ENCODE measurements at places on chromosomes 4 and X. TPM values are rescaled to one million over a fixed set of nuclear protein-coding genes. Genes with fewer than 3 reads are reported as not detected.
A peak's percentile ranks its signal among the peaks of the same experiment; 100 is the strongest.

ARMCX6 gene
- total RNA-seq = 45.2 TPM

DNA sequence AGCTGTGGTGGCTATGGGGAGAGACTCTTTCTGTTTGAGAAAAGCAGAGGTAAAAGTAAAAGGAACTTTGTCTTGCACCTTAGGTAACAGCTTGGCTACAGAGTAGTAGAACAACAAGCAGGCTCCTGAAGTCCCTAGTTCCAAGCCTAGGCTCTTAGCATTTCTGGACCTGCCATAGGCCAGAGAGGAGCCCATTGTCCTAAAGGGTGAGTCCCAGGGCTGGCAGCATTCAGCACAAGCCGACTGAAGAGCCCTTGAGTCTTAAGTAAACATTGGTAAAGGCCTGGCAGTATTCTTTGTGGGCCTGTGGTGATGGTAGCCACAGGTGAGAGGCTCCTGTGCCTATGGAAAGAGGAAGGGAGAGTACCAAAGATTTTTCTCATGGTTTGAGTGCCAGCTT lies 38.2 kb downstream of the CSN3 start:
- no peak overlapping the region for H3K27ac ChIP-seq
- DNase-seq = no peak
- H3K4me3 ChIP-seq = no peak overlapping the region
- no peaks in the 10 kb centered on the region for H3K27me3 ChIP-seq

DNA sequence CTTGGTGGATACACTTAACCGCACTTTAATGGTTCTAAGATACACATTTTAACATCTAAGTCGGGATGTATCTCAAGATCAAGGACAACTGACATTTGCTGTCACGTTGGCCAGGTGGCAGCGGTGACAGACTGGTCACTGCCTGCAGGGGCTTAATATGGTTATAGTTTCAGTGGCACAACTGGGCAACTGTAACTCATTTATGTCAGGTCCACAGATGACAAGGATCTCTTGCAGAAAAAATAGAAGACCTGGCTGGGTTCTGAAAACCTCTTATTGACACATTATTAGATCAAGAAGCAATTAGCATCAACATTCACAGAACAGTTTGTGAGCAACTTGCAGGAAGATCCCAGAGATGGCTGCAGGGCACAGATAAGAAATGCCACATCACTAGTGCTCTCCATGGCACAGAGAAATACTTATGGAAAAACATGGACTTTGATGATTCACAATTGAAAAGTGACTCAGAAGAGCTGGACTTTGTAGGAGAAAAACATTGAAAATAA lies 99.6 kb upstream of the SORBS2 start:
- peaks cover 3% of the 10 kb centered on the region for H3K27me3 ChIP-seq
- no peaks in the 10 kb centered on the region for H3K4me1 ChIP-seq
- no peak overlapping the region for H3K27ac ChIP-seq
- DNase-seq = no peak
- no peak overlapping the region for H3K4me3 ChIP-seq

GRCh38 chr4:85368240-85368639 lies 106.7 kb upstream of the ARHGAP24 start:
- H3K27ac ChIP-seq = no peak overlapping the region
- no peak overlapping the region for H3K4me3 ChIP-seq
- DNase-seq = no peak
- no peaks in the 10 kb centered on the region for H3K36me3 ChIP-seq
- H3K4me1 ChIP-seq = no peaks in the 10 kb centered on the region

FANCB gene
- total RNA-seq = 16.2 TPM

F8A2 gene
- total RNA-seq = not detected

OCIAD1 gene
- total RNA-seq = 100 TPM

C1QTNF7 gene
- not detected for total RNA-seq

GRCh38 chrX:106973433-106974149 lies 26.4 kb downstream of the MORC4 start:
- no peak overlapping the region for H3K27ac ChIP-seq
- peaks cover 19% of the 10 kb centered on the region for H3K36me3 ChIP-seq
- H3K4me3 ChIP-seq = no peak overlapping the region
- H3K4me1 ChIP-seq = no peaks in the 10 kb centered on the region
- no peak for DNase-seq

GRCh38 chr4:7956934-7957656 lies 17.4 kb upstream of the AFAP1 start:
- DNase-seq = no peak
- no peak overlapping the region for H3K27ac ChIP-seq
- no peaks in the 10 kb centered on the region for H3K27me3 ChIP-seq

XAGE2 gene
- not detected for total RNA-seq

- H3K27me3 ChIP-seq = peaks cover 26% of the 10 kb centered on the region
- H3K4me3 ChIP-seq = no peak within 1 kb of the TSS
- H3K36me3 ChIP-seq = no peaks in the 10 kb centered on the region
- H3K4me1 ChIP-seq = peaks cover 3% of the 10 kb centered on the region
- no peak within 1 kb of the TSS for H3K27ac ChIP-seq
These were observed at the start of gene NDST3 for GRCh38 chr4:118034053-118034785. NDST3 (plus strand) TSS chr4:118034486; CDS start chr4:118053911, 19,425 bp downstream.

DNA sequence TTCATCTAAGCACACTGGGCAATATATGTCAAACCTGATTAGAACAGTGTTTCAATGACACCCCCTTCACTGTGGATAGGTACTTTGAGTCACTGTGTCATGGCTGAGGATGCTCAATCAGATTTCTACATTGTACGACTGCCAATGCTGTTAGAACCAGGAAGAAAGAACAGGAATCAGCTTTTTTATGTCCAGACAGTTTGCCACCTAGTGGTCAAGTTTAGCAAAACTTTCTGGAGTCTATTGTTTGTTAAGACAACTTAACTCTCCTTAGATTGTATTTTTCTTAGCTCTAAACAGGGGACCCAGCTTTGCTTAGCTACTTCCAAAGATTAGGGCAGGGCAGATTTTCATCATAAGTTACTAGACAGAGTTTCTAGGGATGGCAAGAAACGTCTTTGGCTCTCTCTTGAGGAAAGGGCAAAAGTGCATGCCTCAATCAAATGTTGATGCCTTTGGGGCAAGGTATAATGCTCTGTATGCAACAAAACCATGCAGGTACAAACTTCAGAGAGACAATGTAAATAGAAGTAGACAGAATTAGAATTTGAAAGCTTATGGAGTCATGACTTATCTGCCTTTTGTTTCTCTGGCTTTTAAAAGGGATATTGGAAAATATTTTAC lies 40.5 kb upstream of the BMP3 start:
- H3K4me3 ChIP-seq = no peak overlapping the region
- peaks cover 3% of the 10 kb centered on the region for H3K27me3 ChIP-seq
- no peak overlapping the region for H3K27ac ChIP-seq
- no peak for DNase-seq
- H3K4me1 ChIP-seq = peaks cover 2% of the 10 kb centered on the region

RS1 gene
- total RNA-seq = not detected

DNA sequence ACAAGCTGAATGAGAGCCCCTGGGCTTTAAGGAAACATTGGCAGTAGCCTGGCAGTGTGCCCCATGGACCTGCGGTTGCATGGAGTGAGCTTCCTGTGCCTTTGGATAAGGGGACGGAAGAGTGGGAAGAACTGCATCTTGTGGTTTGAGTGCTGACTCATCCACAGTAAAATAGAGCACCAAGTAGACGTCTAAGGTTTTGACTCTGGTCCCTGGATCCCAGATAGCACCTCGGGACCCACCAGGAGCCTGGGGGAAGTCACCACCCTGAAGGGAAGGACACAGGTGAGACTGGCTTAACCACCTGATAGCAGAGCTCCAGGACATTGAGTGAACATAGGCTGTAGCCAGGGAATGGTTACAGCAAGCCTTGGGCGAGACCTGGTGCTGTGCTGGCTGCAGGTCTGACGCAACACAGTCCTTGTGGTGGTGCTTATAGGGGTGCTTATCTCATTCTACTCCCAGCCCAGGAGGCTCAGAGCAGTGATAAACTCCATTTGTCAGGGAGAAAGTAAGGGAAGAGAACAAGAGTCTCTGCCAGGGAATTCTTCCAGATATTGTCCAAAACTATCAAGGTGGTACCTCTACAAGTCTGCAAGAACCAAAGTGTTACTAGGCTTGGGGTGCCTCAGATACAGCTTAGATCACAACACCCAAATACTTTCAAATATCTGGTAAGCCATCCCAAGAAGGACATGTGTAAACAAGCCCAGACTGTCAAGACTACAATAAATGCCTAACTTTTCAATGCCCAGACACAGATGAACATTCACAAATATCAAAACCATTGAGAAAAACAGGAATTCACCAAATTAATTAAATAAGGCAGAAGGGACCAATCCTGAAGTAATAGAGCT lies 123.6 kb upstream of the TET2 start:
- no peaks in the 10 kb centered on the region for H3K4me1 ChIP-seq
- no peaks in the 10 kb centered on the region for H3K36me3 ChIP-seq
- no peak overlapping the region for H3K27ac ChIP-seq
- DNase-seq = no peak
- no peak overlapping the region for H3K4me3 ChIP-seq
- peaks cover 2% of the 10 kb centered on the region for H3K27me3 ChIP-seq

DMD gene
- 0.64 TPM for total RNA-seq

GRCh38 chrX:153723351-153724251 lies 586 bp downstream of the BCAP31 start:
- no peaks in the 10 kb centered on the region for H3K27me3 ChIP-seq
- H3K36me3 ChIP-seq = peaks cover 21% of the 10 kb centered on the region
- peak; percentile 65 for DNase-seq
- peak overlapping the region; percentile 86 for H3K4me3 ChIP-seq

TRMT44 gene
- total RNA-seq = 29.2 TPM

DNA sequence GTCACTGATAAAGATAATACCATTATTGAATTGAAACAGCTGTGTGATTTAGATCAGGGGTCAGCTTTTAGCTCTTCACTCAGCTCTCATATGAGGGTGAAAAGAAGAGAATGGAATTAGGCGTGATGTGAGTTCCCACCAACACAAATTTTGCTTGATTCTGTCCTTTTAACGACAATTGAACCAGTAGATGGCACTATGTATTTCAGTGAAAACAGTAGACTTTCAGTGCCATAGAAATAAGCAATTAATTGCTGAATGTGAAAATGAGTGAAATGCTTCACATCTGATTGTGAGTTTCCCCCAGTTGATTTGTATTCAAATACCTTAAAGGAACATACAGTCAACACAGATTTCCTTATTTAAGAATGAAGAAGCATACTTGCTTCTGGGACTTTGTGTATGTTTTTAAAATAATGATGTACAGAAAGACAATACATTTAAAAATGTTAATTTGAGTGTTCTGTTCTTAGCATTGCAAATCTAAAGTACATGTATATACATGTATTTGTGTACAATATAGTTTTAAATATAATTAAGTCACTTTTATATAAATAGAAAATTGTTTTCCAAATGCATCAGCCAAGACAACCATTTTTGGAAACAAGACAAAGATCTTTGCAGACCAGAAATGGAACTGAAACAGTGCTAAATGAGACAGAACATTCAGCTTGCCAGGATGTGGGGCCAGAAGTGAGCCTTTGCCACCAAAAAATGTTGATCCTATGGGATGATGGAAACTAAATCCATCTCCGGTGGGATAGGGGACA lies 178.8 kb downstream of the SNCA start:
- no peaks in the 10 kb centered on the region for H3K36me3 ChIP-seq
- H3K27ac ChIP-seq = no peak overlapping the region
- peaks cover 4% of the 10 kb centered on the region for H3K4me1 ChIP-seq
- peaks cover 6% of the 10 kb centered on the region for H3K27me3 ChIP-seq

GRCh38 chr4:29805245-29805644 lies 914.9 kb upstream of the PCDH7 start:
- H3K27ac ChIP-seq = no peak overlapping the region
- no peak overlapping the region for H3K4me3 ChIP-seq

DNA sequence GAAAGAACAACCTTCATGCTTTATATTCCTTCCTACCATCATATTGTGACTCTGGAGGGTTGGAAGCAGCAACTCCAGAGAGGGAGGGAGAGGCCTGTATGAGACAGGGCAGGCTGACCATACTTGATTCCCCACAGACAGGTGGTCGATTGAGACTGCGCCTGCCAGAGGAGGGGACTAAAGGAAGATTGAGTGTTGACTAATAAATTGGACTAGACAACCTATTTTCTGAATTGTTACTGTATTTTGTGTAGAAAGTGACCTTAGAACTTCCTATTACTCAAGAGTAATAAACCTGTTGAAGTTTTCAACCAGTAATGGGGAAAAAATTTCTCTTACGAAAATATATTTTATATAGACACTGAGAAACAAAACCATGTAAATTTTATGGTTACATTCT lies 301.5 kb downstream of the INPP4B start:
- H3K4me3 ChIP-seq = no peak overlapping the region
- no peaks in the 10 kb centered on the region for H3K27me3 ChIP-seq
- DNase-seq = no peak
- H3K27ac ChIP-seq = no peak overlapping the region
- H3K4me1 ChIP-seq = peaks cover 44% of the 10 kb centered on the region

GRCh38 chr4:45033676-45034419 lies 307.5 kb upstream of the GNPDA2 start:
- H3K4me3 ChIP-seq = no peak overlapping the region
- H3K4me1 ChIP-seq = no peaks in the 10 kb centered on the region
- no peaks in the 10 kb centered on the region for H3K27me3 ChIP-seq
- H3K27ac ChIP-seq = no peak overlapping the region
- no peaks in the 10 kb centered on the region for H3K36me3 ChIP-seq

DNA sequence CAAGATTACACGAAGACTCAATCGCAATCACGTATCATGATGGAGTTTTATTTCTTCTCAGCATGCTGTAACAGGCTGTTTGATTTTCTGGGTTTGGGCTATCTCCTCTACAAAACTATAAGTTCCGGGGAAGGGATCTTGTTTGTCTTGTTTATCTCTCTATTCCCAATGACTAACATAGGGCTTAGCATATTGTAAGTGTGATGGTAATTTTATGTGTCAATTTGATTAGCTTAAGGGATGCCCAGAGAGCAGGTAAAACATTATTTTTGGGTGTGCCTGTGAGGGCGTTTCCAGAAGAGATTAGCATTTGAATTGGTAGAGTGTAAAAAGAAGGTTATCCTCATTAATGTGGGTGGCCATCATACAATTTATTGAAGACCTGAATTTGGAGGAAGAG lies 32.8 kb upstream of the C1GALT1C1 start:
- H3K36me3 ChIP-seq = no peaks in the 10 kb centered on the region
- H3K4me3 ChIP-seq = no peak overlapping the region
- H3K27ac ChIP-seq = no peak overlapping the region

- H3K4me1 ChIP-seq = peaks cover 12% of the 10 kb centered on the region
- H3K27ac ChIP-seq = no peak overlapping the region
- peak overlapping the region; percentile 31 for H3K4me3 ChIP-seq
- DNase-seq = no peak
These were observed 491 bp downstream of the COL4A5 start for GRCh38 chrX:108439961-108440696.

TMPRSS11D gene
- not detected for total RNA-seq

GRCh38 chrX:46803140-46803539 lies 33.7 kb upstream of the RP2 start:
- no peak overlapping the region for H3K27ac ChIP-seq
- H3K36me3 ChIP-seq = no peaks in the 10 kb centered on the region
- H3K4me3 ChIP-seq = no peak overlapping the region
- H3K4me1 ChIP-seq = no peaks in the 10 kb centered on the region
- H3K27me3 ChIP-seq = no peaks in the 10 kb centered on the region
